LHCN-M2 (cell line): ENCODE measurements at places on chromosomes 12 and 14. TPM values are rescaled to one million over a fixed set of nuclear protein-coding genes. Genes with fewer than 3 reads are reported as not detected.

PRR4 gene
- total RNA-seq = 0.34 and 1.9 TPM in 2 replicates

KTN1 gene
- total RNA-seq = 168 and 182 TPM in 2 replicates

DNA sequence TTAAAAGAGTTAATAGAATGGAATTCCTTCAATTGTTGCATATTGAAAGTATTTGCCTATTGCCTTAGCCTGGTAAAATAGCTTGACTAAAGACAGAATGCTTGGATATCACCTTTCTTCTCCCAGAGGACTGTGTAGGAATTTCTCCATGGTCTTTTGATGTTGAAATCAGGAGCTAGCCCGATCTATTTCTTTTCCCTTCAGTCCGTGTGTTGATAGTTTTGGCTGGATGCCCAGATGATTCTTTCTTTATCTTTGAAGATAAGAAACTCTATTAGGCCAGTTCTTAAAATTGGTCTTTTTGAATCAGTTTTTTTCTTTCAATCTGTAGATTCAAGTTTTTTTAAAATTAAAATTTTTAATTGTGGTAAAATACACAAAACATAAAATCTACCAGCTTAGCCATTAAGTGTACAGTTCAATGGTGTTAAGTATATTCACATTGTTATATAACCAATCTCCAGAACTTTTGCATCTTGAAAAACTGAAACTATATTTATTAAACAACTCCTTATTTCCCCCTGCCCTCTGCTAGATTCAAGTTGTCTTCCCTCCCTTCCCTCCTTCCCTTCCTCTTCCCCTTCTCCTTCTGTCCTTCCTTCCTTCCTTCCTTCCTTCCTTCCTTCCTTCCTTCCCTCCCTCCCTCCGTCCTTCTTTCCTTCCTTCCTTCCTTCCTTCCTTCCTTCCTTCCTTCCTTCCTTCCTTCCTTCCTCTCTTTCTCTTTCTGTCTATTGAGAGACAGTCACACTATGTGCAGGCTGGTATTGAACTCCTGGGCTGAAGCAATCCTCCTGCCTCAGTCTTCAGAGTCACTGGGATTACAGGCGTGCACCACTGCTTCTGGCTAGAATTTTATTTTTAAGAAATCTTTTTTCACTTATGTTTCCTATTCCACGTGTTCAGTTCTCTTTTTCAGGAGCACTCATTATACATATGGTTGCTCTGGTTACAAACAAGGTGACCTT, 10.1 kb downstream of the LACRT start:
- DNase-seq = peak; percentile 9

DNA sequence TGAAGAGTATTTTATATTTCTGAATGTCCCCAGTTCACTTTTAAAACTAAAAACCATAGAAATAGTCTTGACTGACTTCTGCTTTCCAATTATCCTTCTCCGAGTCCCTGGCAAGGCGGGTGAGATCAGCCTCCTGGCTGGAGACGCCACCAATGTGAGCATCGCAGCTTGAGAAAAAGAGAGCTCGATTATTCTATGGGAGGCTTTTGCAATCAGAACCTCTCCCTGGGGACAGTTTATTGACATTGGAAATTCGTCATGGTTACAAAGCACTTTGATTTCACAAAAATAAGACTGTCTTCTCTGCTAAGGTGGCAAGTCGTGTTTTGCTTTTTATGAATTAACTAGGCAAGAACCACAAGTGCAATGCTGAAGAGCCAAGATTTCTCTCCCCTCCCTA, 23.6 kb upstream of the GPHB5 start:
- peak; percentile 2 for DNase-seq

DNA sequence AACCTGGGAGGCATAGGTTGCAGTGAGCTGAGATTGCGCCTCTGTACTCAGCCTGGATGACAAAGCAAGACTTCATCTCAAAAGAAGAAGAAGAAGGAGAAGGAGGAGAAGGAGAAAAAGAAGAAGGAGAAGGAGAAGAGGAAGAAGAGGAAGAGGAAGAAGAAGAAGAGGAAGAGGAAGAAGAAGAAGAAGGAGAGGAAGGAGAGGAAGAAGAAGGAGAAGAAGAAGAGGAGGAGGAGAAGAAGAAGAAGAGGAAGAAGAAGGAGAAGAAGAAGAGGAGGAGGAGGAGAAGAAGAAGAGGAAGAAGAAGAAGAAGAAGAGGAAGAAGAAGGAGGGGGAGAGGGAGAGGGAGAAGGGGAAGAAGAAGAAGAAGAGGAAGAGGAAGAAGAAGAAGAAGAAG, 12.9 kb upstream of the KRT8 start:
- DNase-seq = no peak
